ENCODE measurements at places on chromosomes 6 and 20. TPM values are rescaled to one million over a fixed set of nuclear protein-coding genes. Genes with fewer than 3 reads are reported as not detected.

GRCh38 chr6:13462458-13463327, 24.7 kb downstream of the GFOD1 start:
- H3K27me3 ChIP-seq = no peaks in the 10 kb centered on the region
- H3K4me1 ChIP-seq = peaks cover 34% of the 10 kb centered on the region
- no peaks in the 10 kb centered on the region for H3K36me3 ChIP-seq
- H3K27ac ChIP-seq = peak overlapping the region; percentile 22
- H3K4me3 ChIP-seq = no peak overlapping the region

DNA sequence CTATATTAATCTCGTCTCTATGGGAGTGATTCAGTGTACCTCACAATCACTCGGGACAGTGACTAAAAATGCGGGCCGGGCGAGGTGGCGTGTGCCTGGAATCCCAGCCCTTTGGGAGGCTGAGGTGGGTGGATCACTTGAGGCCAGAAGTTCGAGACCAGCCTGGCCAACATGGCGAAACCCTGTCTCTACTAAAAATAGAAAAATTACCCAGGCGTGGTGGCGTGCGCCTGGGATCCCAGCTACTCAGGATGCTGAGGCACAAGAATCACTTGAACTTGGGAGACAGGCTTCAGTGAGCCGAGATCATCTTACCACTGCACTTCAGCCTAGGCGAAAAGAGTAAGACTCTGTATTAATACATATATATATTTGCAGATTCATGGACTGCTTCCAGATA, 17.4 kb downstream of the POPDC3 start:
- no peak overlapping the region for H3K27ac ChIP-seq
- no peaks in the 10 kb centered on the region for H3K4me1 ChIP-seq

DNA sequence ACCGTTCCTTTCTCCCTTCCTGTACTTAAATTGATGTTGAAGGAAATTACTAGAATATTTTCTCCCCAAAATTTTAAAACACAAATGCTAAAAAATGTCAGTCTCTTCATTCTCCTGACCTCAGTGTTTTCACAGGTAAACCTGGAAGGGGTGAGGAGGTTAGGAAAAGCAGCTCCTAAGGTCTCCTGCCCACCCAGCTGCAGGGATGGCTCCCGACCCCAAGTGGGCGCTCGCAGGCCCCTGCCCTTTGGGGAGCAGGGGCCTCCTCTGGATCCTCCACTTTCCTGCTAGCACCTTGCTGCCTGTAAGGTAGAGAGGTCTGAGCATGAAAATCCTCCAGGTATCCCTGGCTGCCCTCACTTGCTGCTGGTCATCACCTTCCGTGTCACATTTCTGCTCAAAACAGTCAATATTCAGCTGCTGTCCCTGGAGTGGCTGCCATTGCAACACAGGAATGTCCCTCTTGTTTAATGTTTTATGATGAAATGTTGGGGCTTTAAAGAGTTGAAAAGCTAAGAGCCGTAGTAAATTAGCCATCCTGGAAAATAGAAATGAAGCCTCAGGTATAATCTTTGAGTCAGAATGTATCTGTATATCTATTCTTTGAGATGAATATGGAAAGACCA, 10.9 kb upstream of the HSP90AB1 start:
- peaks cover 9% of the 10 kb centered on the region for H3K36me3 ChIP-seq
- no peak for DNase-seq
- H3K4me1 ChIP-seq = peaks cover 30% of the 10 kb centered on the region
- H3K4me3 ChIP-seq = no peak overlapping the region
- no peaks in the 10 kb centered on the region for H3K27me3 ChIP-seq

GRCh38 chr6:43964659-43965570, 162.3 kb downstream of the MRPL14 start:
- no peak overlapping the region for H3K4me3 ChIP-seq
- H3K27ac ChIP-seq = no peak overlapping the region
- H3K27me3 ChIP-seq = peaks cover 15% of the 10 kb centered on the region
- H3K36me3 ChIP-seq = no peaks in the 10 kb centered on the region
- H3K4me1 ChIP-seq = no peaks in the 10 kb centered on the region
- no peak for DNase-seq

- no peak for DNase-seq
- H3K4me1 ChIP-seq = no peaks in the 10 kb centered on the region
- H3K4me3 ChIP-seq = no peak overlapping the region
- H3K27me3 ChIP-seq = peaks cover 10% of the 10 kb centered on the region
- H3K36me3 ChIP-seq = no peaks in the 10 kb centered on the region
- H3K27ac ChIP-seq = no peak overlapping the region
Observed at GRCh38 chr6:897528-898207, 204.7 kb upstream of the EXOC2 start.

DNA sequence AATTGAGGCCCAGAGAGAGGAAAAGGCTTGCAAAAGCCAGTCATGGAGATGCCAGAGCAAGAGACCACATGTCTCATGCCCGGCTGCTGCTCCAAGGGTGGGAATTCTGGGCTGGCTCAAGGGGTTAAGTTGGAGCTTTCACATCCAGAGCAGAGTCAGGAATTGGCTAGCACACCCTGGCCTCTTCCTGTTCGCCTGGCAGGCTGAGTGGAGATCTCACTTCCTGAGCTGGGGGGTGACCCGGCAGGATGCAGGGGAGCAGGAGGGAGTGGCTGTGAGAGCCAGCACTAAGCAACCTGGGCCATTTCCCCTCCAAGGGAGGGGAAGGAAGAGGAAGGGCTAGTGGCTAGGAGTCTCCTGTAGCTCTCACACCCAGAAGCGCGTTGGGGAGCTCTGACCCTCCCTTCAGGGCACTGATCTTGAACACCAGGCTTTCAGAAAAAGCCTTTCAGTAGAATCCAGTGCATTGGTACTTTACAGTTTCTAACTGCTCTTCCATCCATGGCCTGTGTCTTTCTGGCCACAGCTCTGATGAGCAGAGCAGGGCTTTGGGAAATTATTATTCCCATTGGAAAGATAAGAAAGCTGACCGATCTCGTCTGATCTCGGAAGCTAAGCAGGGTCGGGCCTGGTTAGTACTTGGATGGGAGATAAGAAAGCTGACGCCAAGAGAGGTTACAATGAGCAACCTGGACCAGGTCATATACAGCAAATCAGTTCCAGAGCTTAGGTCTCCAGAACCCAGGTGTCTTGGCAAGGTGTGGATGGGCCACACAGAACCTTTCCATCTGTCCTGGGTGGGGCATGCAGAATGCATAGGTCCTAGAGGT, 2.2 kb upstream of the CCM2L start:
- no peaks in the 10 kb centered on the region for H3K36me3 ChIP-seq
- no peak overlapping the region for H3K4me3 ChIP-seq
- H3K27me3 ChIP-seq = peaks cover 6% of the 10 kb centered on the region
- peaks cover 10% of the 10 kb centered on the region for H3K4me1 ChIP-seq
- DNase-seq = no peak
- no peak overlapping the region for H3K27ac ChIP-seq

The BCAS1 gene
- total RNA-seq = not detected

The LY86 gene
- total RNA-seq = 9.5 TPM

The MYB gene
- total RNA-seq = 13.5 TPM

The MCCD1 gene
- total RNA-seq = not detected
